Activated CD8-positive, alpha-beta T cell treated with anti-CD3 and anti-CD28 coated beads for 36 hours (primary cell): ENCODE measurements at places on chromosomes 3 and 15.

- no peak for DNase-seq
Observed at GRCh38 chr3:159252274-159252673, 450.4 kb downstream of the MFSD1 start.

DNA sequence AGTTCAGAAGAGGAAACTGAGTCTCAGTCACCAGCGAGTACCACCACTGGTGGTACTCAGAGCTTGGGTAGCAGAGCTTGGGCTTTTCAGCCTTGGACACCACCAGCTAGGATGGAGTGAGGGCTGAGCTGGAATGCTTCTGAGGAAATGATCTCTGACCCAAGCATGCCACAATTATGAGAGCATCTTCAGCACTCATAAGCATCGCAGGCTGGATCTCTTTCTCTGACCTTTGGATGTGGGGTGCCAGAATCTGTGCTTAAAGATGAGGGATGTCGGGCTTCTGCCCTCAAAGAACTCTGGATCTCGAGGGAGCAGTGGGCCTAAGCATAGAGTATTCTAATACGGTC lies 36.4 kb downstream of the ZNF710 start:
- no peak for DNase-seq

DNA sequence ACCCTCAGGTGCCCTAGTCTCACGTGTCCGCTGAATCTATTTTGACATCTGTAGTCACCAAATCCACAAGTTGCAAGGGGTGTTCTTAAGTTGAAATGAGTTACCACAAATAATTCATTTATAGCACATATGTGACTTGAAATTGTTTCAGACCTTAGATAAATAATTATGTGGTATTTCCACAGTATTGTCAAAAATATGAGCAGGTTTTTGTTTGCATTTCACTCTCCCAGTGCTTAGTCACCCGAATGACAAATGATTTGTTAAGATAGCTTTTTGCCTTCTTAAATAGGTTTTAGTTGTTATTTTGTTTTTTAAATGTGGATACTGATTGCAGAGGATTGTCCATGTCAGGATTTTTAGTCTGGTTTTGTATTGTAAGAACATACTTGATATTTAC lies 2.6 kb downstream of the MFSD1 start:
- DNase-seq: no peak

- DNase-seq: no peak
Observed at GRCh38 chr3:125061170-125061569, 5.4 kb upstream of the HEG1 start.

GRCh38 chr3:22098021-22098420 lies 347.0 kb upstream of the ZNF385D start:
- no peak for DNase-seq

DNA sequence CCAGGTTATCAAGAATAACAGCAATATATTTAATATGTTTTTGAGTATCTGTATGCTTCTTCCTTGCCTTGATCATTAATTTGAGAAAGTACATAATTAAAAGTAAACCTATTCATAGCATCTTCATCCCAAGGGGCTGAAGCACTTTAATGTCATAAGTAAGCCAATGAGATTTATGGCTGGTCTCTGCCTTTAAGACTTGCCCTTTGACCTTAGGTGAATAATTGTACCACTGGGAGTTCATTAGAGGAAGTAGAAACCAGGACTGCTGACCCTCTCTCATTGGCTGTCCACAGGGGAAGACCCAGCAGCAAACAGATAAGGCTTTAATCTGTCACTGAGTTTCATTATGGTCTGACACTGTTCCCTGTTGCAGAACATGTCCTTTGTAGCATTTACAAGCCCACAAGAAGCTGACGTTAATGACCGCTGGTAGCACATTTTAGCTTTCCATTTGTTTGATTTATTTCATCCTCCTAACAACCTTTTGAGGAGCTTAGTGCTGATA lies 16.3 kb upstream of the ERC2 start:
- no peak for DNase-seq

- no peak for DNase-seq
Observed at GRCh38 chr15:87732976-87733375, 523.6 kb downstream of the NTRK3 start.

DNA sequence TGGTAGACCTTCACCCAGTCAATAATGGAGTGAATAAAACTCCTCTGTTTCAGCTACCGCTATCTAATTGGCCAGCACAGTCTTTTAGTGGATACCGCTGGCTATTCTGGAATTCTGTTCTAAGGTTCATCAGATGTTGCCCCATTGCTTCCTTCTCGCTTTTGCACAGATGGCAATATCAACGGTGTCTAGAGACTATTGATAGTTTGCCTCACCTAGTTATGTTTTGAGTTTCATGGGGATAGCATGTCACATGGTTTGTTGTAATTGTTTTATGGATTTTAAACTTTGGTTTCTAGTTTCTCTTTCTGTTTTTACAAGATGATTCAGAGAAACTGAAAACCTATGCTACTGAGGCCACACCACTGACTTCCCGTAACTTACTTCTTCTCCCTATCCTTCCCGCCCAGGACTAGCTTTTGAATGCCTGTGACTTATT lies 2.0 kb downstream of the XRN1 start:
- DNase-seq: peak; percentile 43

- no peak for DNase-seq
Observed at GRCh38 chr3:113097960-113098447, 107.2 kb downstream of the GTPBP8 start.

- no peak for DNase-seq
Observed at GRCh38 chr15:50758712-50759205, 6.7 kb downstream of the SPPL2A start.

DNA sequence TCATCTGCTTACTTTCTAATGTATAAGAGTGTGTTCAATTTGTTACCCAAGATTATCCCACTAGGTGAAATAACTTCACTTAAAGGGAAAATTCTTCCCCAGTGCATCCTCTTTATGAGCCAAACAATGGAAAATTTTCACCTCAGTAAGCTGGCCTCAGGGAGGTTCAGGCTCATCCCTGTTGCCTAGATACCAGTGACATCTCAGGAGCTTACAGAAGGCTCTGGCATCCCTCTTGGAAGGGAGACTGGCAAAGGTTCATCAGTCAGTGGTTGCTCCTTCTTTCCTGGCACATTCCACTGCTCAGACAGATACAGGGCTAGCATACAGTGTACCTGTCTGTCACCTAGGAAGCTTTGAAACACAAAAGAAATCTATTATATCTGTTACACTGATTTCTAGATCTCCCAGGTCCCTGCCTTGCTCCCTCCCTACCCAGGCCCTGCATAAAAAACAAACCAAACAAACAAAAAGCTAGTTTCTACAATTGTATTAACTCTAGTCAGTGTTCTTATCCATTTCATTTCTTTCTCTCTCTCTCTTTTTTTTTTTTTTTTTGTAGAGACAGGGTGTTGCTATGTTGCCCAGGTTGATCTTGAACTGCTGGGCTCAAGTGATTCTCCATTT lies 1.7 kb downstream of the IP6K2 start:
- DNase-seq: no peak

- DNase-seq: no peak
Observed at GRCh38 chr3:152823781-152824180, 11.2 kb upstream of the P2RY1 start.

DNA sequence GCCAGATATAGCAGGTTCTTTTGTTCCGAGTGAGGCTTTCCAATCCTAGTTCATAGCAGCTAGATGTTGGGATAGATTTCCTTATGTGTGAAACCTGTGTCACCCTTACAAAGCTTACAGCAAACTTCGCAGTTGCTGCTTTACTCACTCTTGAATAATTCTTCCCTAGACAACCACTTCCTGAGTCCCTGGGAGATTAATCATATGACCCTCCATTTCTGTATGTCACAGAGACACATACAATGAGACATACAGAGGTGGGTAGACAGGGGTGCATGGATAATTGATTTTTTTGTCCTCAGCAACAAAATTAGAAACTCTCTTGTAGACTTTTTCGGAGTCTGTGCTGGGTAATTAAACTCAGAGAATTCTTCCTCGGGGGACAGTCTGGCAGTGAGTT lies 163.2 kb downstream of the NSUN3 start:
- no peak for DNase-seq

DNA sequence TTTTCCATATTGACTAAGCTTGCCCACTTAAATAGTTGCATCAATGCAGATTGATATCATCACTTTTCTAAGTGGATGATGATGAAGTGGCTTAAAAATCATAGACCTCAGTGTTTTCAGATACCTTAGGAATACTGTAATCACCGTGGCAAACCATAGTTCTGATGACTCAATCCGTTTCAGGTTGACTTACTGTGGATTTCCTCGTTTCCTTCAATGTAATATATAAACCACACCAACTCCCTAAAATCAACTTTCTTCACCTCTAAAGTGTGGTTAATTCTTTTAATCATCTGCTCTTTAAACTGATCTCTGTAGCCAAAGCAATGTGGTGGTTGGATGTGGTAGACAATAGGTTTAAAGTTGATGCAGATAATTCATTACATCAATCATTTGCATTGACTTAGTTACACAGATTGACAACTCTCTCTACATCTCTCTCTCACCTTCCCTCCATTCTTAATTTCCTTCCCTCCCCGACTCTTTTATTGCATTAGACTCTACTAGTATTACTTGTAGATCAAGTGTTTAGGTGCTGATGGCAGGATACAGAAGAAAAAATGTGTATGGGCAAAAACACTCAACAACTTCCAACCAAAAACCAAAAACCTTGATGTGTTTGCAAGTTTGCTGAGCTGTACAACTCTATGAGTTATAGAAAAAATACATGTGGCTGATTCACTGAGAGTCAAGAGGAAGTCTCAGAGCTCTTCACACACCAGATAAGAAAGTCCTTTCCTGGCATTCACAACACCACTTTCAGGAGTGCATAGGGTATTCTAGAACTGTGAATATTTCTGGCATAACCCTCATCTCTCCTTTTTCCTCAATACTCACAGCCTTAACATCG lies 243.5 kb downstream of the NFKBIZ start:
- DNase-seq: peak; percentile 40

DNA sequence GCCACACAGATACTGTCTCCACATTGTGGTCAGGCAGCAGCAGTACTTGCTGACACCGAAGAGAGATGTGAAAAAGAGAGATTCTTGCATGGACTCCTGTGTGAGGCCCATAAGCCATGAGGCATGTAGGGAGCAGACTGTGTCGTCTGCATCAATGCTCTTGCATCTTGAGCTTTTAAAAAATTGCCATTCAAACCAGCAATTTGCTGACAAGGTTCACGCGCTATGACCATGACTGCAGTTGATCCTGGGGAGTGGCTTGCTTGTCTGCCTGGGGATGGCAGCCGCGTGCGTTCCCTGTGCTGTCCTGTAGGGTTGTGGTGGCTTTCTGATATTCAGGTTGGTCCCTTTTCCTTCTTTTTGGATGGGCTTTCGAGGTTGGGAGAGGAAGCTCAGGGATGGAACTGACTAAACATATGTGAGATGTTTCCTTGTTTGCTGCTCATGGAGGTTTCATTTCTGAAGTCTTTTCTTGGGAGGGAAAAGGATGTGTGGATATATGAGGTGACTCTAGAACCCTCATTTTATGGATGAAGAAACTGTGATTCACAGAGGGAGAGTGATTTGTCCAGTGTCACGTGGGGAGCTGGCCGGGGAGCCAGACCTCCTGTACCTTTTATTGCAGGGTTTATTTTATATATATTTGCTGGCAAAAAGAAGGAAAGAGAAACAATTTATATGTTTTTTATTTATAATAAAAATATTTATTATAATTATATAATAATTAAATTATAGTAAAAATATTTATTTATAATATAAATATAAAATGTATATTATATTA lies 48.6 kb downstream of the LPP start:
- peak; percentile 37 for DNase-seq

- DNase-seq: no peak
Observed at GRCh38 chr3:88596451-88596850, 446.7 kb downstream of the C3orf38 start.

DNA sequence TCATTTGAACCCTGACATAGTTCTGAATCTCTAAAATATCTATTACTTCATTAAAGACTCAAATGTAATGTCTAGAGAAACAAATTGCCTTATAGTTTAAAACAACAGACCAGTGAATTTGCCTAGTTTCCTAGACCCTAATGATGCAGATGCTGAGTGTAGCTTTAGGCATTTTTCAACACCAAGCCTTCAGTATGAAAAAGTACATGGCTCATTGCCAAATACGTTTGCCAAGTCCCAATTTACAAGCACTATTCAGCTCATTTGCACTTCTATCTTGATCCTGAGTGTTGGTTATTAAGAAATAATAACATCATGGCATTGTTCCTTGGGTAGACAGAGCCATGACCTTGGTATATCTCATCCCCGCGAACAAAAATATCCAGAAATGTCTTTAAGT lies 46.8 kb downstream of the EOMES start:
- DNase-seq: no peak

- no peak for DNase-seq
Observed at GRCh38 chr15:97084650-97085049, 754.1 kb downstream of the NR2F2 start.

- DNase-seq: no peak
Observed at GRCh38 chr3:158810823-158811724, 9.2 kb downstream of the MFSD1 start.

GRCh38 chr15:39698444-39699390 lies 83.9 kb downstream of the FSIP1 start:
- DNase-seq: no peak

DNA sequence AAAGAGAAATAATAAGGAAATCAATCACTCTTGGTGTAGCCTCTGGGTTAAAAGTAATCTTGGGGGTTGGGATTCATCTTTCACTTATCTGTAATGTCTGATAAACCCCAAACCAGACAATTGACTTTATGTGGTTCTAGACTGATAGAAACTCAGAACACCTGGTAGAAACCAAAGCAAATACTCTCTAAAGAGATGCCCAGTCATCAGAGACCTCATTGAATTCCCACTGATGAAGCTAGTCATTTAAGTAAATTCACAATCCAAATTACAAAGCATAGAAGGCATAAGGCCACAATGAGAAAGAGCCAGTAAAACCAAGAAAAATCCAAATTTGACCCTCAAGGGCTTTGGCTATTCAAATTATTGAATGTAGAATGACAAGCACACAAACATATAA lies 250.6 kb downstream of the MBNL1 start:
- no peak for DNase-seq

GRCh38 chr3:113590983-113591382 lies 58.6 kb downstream of the SIDT1 start:
- no peak for DNase-seq

DNA sequence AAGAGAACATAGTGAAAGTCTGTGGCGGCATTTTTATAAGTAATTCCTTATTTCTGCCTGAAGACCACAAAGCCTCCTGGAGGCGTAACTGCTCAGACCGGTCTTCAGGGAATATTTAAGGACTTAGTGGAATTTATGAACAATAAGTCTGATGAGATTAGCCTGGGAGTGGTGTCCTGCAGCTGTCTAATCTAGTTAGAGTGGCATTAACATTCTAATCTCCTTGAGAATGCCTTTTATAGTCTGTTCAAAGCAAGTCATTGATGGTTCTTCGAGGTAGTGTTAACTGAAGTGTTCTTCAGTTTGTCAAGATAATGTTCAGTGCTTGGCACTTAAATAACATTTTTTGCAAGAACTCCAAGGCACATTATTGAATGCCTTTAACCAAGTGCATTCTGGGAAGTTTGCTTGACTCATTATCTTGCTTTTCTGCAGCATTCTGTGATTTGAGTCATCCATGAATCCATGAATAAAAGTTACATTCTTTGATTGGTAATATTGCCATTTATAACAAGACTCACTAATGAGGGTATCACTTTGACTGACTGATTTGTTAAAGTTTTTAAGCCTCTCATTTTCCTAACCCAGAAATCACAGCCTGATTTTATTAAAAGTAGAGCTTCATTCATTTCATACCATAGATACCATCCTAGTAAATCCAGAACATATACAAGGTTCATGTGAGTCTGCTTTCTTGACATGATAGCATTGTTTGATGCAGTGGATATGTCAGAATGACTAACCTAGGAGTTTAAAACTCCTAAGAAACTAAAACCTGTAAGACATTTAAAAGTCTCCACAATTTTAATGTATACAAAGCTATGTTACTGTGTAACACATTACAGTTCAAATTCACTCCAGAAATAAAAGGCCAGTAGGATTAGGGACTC lies 12.5 kb downstream of the RBM5 start:
- no peak for DNase-seq
